AG04450 (cell line): ENCODE measurements at places on chromosomes 13 and 19.
A peak's percentile ranks its signal among the peaks of the same experiment; 100 is the strongest.

DNA sequence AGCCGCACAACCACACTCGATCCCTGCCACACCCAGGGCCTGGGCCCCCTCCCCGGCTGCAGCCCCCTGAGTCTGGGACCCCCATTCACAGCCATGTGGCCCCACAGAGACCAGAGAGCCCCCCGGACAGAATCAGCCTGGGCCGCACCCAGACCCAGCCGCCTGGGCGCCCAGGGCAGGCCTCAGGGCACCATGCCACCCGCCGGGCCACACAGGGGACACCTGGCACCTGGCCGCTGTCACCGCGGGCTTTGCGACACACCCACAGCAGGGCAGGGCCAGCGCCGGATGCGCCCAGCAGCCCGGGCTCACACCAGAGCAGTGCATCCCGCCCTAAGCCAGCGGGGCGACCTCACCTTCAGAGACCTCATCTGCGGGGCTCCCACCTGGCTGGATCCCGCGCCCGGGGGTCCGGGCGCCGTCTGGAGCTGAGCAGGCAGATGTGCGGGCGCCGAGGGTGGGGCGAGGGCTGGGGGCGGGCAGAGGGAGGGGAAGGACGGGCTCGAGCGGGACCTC lies 443 bp downstream of the TBXA2R start:
- no peak for DNase-seq

DNA sequence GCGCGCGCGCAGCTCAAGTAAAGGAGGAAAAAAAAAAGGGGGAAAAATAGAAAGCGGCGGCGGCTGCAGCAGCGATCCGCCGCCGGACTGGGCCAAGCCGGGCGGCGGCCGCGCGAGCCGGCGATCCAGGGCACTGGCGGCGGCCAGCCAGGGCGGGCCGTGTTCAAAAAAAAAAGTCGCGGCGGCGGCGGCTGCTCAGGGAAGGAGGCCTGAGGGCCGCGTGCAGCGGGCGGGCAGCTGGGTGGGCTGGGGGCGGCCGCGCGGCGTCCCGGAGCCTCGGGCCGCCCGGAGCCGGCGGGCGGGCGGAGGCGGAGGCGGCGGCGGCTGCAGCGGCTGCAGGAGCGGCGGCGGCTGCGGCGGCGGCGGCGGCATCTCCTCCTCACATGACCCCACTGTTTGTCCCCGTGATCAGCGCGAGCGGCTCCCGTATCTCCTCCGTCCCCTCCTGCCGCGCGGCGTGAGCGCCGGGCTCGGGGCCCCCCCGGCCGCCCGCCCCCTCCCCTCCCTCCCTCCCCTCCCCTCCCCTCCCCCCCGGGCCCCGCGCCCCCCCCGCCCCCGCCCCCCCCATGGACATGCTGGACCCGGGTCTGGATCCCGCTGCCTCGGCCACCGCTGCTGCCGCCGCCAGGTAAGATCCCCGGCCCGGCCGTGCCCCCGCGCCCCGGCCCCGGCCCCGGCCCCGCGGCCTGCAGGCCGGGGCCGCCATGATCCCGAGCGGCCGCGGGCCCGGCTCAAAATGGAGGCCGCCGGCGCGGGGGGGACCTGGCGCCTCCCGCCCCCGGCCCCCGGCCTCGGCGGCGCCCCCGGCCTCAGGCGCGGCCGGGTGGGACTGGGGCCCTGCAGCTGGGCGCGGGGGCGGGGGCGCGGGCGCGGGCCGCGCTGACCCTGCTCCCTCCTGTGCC lies at the start of gene USF2:
Gene USF2, plus strand, starts transcription at position 427 of the 902 bp plus-strand sequence. Its CDS starts 140 bp downstream, at position 567.
- DNase-seq: no peak

GRCh38 chr13:108266321-108266990 lies 3.1 kb upstream of the TNFSF13B start:
- no peak for DNase-seq

DNA sequence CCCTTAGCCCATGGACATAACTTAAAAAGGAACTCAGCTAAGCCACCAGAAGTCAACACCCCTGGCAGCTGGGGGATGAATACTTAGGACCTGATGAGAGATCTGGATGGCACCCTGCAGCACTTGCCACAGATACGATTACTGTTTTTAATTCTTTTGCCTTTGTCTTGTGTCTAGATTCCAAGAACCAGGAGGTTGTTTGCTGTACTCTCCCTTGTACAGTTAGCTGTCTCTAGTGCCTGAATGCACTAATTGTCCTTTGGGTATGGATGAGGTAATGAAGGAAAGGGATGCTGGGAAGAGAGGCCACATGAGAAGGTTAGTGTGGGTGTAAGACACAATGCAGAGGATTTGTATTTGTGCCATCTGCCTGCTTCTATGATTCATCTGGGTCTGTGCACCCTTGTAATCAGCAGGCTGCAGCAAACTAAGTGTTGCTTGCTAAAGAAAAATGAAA lies 385.8 kb downstream of the KCNRG start:
- DNase-seq: peak; percentile 65

GRCh38 chr13:101773062-101773461 lies 320.6 kb downstream of the ITGBL1 start:
- DNase-seq: no peak

DNA sequence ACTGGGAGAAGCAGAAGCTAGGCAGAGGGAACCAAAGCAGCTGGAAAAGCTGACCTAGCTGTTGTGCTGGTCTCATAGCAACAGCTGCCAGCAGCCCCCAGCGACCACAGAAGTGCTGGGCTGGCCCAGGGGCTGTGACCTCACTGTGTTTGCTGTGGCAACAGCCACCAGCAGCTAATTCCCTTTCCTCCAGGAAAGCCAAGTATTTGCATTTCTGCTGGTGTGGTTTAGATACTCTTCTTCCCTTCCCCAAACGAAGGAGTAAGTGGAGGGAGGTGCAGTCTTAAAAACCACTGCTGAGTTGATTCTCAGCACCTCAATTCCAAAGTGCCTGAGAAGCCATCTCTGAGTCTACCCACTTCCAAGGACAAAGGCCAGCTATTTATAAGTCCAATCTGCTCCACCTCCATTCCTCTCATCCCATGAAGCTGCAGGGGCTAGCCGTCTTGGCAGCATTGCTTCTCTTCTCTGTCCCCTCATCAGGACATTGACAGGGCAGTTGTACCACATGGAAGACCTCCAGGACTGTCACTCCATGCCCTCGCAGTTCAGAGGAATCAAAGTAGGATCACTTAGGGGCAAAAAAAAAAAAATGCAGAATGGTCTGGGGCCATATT lies 11.5 kb upstream of the CCDC97 start:
- peak; percentile 48 for DNase-seq

GRCh38 chr13:75896271-75896670 lies 260.1 kb downstream of the LMO7 start:
- DNase-seq: no peak

GRCh38 chr19:42279902-42280814 lies 11.1 kb downstream of the CIC start:
- DNase-seq: peak; percentile 60

DNA sequence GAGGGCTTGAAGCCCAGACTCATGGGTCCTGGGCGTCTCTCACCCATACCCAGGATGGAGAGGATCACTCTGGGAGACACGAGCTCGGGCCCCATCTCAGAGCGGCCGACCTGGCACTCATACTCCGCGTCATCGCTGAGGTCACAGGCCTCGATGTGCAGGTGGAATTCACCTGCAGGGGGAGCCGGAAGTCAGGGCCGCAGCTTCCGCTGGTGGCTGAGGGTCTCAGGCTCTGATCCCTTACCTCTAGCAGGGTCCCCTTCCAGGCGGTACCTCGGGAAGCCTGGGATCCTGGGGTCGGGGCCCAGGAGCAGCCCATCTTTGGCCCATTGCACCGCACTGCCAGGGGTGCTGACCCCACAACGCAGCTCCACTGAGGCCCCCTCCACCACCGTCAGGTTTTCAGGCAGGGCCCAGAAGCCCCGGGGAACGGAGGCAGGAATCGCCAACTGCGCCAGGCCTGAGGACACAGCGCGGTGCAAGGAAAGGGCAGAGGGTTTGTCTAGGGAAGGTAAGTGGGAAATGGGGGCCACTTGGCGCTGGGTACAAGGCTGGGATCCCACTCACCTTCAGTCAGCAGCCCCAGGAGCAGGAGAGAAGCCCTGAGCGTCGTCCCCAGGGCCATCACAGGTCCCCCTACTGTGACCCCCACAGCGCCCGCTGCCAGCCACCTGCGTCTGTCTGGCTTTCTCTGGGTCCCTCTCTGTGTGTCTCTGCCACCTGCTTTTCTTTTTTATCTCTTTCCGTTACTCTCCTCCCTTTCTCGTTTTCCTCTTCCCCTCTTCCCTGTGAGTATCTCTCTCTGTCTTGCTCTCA lies 883 bp downstream of the NPHS1 start:
- DNase-seq: no peak

DNA sequence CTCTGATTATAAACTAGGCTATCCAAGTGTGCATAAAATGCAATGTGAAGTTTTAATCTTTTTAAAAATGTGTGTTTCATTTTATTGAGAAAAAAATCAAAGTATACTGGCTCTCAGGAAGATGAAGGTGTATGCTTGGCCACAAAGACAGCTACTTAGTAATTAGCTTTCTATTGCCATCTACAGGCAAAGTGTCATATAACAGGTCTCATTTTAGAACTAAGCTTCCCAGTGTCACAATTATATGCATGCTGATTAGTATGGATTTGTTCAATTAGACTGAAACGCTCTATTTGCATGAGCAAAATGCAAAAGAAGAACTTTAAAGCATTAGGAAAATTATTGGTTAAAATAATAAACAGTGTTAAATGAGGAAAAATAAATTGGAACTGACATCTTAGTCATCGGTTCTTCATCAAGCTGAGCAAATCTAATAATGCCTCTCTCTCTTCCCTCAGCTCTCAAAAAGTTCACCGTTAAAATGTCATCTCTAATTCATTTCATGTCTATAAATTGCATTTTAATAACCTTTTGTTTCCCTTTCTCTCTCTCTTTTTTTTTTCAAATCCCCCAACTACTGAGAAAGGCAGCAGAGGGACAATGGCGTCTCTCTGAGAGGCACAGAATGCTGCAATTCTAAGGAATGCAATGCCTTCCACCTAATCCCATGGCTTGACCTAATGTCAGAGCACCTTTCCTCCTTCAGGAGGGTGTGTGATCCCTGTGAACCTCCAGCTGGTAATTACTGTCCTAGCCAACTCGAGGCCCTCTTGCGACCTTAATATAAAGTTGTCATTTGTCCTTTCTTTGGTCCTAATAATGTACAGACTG lies 313.1 kb upstream of the MAB21L1 start:
- no peak for DNase-seq

DNA sequence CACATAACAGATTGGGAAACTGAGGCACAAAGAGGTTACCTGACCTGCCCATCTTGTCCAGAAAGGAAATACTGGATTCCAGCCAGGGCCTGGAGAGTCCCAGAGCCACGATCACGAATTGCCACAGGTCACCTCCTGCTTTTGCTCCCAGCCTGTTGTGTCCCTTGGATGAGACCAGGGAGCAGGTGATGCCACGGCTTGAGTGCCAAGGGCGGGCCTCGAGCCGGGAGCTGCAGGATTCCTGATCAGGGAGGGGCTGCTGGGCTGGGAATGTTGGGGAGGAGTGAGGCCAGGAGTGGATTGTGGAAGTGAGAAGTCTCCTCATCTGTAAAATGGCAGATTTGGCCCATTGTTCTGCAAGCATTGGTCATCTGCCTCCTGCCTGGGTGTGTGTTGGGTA lies 29.4 kb downstream of the DNM2 start:
- no peak for DNase-seq

DNA sequence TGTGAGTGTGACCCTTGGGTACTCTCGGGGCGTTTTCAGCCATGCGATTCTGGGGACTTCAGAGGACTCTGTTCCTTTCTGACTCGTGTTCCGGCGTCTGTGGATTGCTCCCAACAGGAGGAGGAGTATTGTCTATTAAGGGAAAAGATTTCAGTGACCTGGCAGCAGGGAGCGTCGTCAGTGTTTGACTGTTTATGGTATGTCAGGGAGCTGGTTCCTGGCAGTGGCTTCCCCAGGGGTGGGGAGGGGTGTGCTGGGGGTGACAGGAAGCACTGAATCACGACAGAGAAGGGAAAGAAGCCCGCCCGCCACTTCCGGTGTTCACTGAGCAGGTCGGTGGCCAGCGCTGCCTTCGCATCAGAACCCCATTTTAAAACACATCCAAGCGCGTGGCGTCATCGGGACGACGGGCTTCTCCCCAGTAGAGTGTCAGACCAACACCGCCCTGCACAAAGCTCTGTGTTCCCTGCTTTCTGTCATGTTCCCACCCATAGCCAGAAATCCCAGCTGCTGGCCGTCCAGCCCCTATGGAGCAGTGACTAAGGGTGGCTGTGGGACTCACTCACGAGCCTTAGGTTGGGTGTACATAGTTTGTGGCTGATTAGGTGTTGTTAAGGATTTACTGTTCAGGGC lies 33.8 kb downstream of the COL4A2 start:
- DNase-seq: no peak

GRCh38 chr13:51035469-51035868 lies 75.6 kb downstream of the C13orf42 start:
- no peak for DNase-seq

DNA sequence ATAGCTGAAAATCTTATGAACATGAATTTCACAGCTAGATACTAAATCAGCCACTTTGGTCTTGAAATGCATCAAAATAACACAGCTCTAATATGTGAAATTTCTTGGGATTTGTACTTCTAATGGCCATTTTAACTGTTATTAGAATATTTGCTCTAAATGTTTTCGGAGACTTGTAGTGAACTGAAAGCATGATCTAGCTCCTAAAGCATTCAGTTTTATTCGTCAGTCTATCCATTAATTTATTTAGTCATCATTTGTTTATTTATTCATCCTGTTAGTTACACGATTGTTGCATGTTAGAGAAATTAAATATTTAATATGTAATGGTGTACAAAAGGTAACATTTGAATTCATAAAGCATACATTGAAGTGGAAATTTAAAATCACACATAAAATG lies 1132.7 kb downstream of the SLITRK1 start:
- no peak for DNase-seq

DNA sequence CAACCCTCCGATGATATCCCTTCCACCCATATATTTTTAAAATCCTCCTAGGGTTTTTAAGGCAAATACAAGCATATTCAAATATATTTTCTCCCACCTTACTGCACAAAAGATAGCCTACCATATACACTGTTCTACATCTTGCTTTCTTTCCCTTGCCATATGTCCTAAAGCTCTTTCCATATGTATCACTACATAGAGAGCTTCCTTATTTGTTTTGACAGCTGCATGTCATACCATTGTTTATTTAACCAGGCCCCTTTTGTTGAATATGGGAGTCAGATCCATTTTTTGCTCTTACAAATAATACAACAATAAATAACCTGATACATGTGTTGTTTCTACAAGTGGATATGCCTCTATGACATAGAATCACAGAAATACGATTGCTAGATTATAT lies 32.8 kb upstream of the WDFY2 start:
- no peak for DNase-seq

DNA sequence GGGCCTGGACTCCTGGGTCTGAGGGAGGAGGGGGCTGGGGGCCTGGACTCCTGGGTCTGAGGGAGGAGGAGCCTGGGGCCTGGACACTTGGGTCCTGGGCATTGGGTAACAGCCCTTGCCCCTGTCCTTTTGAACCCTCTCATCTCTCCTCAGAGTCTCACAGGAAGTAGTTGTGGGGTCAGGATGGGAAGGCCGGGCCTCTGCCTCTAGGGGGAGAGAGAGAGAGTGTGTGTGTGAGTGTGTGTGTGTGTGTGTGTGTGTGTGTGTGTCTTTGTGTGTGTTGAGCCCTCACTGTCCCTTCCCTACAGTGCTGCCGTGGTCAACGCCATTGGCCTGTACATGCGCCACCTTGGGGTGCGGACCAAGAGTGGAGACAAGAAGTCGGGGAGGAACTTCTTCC lies 10.9 kb downstream of the ARHGEF1 start:
- DNase-seq: no peak
